WERI-Rb-1 (cell line): ENCODE measurements at places on chromosomes 12 and 14.

GRCh38 chr14:54116198-54116885 lies 159.7 kb upstream of the BMP4 start:
- no peak for DNase-seq

DNA sequence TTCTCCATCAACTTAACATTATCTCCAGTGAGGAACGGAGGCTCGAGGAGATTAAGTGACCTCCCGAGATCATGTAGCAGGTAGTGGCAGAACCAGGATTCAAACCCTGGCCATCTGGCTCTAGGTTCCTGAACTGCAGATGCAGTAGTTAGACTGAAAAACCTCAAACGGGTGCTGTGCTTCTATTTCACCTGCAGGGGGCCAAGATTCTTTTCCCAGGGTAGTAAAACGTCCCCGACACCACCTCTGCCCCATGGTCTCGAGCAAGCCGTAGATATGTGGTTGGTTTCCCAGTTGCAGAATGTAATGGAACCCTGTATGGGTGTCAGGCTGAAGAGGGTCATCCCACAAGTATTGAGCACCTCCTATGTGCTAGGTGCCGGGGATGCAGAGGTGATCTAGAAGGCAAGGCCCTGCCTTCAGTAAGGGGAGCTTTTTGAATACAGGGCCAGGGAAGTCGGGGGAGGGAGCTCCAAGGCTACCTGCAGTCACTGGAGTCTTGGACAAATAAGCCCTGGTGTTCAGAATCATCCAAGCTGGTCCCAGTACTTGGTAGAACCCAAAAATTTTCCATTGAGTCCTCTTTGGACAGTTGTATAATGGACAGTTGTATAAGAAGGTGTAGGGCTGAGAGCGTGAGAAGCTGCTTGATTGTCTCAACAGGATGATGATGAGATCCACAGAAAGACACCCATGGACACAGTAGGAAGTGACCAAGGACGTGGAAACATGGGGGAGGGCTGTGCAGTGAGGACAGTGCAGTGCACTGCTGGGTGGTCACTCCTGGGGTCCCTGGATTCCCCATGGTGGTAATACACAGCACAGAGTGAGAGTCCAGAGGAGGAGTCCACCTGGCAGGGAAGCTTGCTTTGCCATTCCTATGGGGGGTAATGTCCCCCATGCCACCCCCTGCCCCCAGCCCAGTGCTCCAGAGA lies 197.2 kb downstream of the CHST11 start:
- DNase-seq = peak; percentile 36

- DNase-seq = no peak
Measured at GRCh38 chr12:23731493-23731892, 218.0 kb downstream of the SOX5 start.

- DNase-seq = no peak
Measured at GRCh38 chr12:126742241-126742641, 1524.7 kb upstream of the TMEM132C start.

- DNase-seq = no peak
Measured at GRCh38 chr12:10779103-10779502, 23.3 kb downstream of the TAS2R7 start.

- DNase-seq = peak; percentile 71
Measured at GRCh38 chr12:52004042-52004648, 2.6 kb upstream of the TAMALIN start.

- no peak for DNase-seq
Measured at GRCh38 chr12:64864319-64864718, 39.9 kb downstream of the TBC1D30 start.

- DNase-seq = peak; percentile 76
Measured at GRCh38 chr12:49636979-49637755, 13.8 kb downstream of the PRPF40B start.

- DNase-seq = no peak
Measured at GRCh38 chr12:4856596-4856995, 53.1 kb upstream of the KCNA1 start.

- no peak for DNase-seq
Measured at GRCh38 chr14:86221755-86222154, 691.8 kb downstream of the FLRT2 start.

- peak; percentile 96 for DNase-seq
Measured at GRCh38 chr14:105300542-105301102, at the start of gene BRF1. BRF1 (minus strand) TSS chr14:105301001; CDS start chr14:105300629, 372 bp downstream.

DNA sequence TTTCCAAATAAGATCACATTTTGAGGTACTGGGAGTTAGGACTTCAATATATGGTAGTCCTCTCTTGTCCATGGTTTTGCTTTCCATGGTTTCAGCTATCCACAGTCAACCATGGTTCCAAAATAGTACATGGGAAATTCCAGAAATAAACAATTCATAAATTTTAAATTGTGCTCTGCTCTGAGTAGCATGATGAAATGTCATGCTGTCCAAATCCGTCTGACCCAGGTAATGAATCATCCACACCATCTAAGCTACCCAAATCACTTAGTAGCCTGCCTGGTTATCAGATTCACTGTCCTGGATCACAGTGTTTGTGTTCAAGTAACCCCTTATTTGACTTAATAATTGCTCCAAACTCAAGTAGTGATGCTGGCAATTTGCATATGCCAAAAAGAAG lies 197.9 kb downstream of the TMTC3 start:
- DNase-seq = no peak

GRCh38 chr14:69626132-69626500 lies 14.7 kb downstream of the SUSD6 start:
- no peak for DNase-seq
